Sciatic nerve (tissue), 2 donors: ENCODE measurements at places on chromosomes 3 and 15.
A peak's percentile ranks its signal among the peaks of the same experiment; 100 is the strongest.

GRCh38 chr3:127299276-127299675, 11.4 kb upstream of the PRR20G start:
- DNase-seq: no peak

DNA sequence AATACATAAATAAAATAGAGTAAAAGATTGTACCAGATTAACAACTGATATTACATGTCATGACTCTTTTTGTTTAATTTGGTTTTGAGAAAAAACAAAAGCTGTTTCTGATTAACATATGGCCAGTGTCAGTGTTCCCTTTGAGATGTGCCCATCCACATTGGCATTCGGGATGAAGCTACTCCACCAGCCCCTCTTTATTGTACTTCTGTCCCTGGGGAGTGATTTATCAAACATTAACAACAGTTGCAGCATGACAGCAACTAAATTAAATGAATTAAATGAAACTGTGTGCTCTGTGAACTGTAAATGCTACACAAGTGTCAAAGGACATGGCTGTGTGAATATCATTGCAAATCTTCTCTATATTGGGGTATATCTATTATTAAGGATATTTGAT, 25.9 kb upstream of the MTMR10 start:
- no peak for DNase-seq

DNA sequence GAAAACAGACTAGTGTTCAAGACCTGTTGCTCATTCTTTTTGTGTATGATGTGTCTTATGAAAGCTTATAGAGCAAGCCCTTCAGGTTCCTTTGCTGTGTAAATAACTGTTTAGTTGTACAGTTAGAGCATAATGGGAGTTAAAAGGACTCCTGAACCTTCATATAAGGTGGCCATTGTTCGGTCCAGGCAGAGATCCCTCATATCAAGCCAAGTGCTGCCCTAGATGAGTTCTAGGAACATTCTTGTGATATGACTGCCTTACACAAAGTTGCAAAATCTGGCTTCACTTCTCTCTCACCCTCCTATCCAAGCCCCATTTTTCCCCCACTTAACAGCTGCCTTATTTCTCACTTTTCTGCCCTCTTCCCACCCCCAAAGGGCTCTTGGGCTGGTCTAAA, 26.9 kb downstream of the GYG1 start:
- DNase-seq: no peak

DNA sequence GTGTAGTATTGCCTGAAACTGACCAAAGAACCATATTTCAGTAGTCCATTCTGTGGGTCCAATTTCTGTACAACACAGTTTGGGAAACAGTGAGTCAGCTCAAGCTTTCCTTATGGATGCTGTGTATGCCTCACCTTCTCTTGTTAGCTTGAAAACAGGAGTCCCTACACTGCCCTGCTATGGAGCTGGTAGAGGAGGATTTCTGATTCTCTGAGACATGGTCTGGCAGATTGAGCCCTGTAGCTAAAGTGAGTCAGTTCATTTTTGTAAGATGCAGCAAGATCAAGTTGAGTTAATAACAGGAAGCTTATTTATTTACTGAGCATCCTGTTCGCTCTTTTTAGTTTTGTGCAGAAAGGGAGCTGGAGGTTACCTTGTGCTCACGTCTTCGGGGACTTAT, 424.1 kb upstream of the RBMS3 start:
- DNase-seq: no peak

DNA sequence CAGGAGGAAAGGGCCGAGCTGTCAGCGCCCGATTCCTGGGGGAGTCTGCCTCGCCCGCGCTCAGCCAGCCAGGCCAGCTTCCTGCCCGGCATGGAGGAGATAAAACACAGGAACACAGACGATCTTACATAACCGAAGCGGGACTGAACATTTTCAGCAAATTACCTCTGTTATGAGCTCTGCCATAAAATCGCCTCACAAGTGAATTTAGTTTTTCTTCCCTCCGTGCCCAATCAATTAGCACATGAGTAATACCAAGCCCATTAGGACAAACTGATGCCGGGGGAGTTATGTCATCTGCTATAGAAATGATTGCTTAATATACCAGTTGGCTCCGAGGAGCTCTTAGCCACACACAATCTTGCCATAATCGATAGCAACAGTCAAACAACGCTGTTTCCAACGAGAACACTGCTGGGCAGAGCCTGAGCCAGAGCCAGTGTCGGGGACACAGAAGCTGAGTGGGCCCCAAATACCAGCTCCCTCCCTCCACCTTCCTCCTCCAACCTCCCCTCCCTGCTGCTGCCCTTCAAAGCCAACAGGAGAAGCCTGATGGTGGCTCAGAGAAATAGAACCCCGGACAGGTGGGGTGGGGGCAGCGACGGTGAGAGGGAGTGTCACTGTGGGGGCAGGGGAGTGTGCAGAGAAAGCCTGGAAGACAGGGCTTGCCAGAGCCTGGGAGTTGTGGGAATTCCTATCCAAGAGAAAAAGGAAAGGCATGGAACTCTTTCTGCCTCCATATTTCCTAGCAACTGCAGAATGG, 279.4 kb upstream of the TLE3 start:
- peak; percentile 69 for DNase-seq

DNA sequence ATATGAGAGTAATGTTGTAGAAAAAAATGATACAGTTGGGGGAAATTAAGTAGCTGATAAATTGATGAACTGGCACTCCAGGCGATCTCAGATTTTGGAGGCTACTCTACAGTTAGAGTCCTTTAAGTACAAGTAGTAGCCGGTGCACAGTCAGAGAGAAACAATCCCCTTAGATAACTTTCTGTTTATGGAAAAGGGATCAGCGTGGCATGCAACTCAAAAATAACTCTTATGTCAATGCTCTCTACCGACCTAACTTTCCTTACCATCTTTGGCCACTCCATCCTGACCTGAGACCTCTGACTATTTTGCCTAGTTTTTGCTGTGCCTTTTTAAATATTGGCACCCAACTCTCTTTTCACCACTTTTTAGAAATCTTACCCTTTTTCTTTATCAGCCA, 299.6 kb downstream of the UNC13C start:
- no peak for DNase-seq

- DNase-seq: no peak
These were observed 115.6 kb downstream of the CHDH start for GRCh38 chr3:53730576-53730975.

DNA sequence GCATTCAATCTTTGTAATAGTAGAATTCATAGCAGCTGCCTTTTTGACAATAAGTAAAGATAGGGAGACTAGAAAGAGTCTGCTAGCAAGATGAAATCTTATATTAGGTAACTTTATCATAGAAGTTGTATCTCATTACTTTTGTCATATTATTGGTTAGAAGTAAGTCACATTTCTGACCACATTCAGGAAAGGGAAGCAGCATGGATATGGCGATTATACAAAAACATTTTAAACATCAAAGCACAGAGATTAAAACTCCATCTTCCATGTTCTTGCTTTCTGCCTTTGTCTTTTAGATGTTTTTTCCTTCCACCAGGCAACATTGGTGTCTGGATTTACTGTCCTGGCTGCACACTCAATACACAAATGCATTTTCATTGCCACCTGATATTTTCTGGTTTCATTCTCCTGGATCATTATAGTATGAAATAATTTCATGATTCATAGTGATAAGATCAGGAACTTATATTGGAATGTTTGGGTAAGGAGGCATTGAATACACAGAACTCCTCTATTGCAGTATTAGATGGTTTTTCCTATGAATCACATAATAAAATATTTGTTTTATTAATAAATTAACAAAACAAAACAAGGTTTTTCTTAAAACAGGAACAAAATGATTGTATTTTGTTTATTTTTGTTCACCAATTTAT, 1460.3 kb upstream of the CADM2 start:
- no peak for DNase-seq

GRCh38 chr3:29949940-29950616, 656.3 kb upstream of the TGFBR2 start:
- no peak for DNase-seq

DNA sequence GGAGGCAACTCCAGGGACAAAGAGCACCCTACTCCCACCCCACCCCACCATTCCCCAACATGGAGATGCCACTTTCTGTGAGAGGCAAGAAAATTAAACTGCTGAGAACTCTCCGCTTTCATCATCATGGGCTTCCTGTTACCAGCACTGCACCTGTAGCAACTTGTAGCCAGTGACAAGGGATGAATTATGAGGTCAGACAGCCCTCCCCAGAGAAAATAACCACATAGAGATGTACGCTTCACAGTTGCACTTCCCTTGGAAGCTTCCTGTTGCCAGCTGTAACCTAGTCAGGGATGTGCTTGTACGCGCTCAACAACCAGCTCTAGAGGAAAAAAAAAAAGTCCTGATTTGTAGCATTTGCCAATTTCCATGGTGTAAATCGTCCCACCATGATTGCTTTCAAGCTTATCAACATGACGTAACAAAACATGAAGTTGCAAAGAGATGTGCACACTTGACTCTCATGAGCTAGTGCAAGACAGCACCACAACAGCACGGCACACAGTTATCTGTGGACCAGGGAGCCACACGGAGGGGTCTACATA, 145.4 kb downstream of the RAB11A start:
- no peak for DNase-seq

DNA sequence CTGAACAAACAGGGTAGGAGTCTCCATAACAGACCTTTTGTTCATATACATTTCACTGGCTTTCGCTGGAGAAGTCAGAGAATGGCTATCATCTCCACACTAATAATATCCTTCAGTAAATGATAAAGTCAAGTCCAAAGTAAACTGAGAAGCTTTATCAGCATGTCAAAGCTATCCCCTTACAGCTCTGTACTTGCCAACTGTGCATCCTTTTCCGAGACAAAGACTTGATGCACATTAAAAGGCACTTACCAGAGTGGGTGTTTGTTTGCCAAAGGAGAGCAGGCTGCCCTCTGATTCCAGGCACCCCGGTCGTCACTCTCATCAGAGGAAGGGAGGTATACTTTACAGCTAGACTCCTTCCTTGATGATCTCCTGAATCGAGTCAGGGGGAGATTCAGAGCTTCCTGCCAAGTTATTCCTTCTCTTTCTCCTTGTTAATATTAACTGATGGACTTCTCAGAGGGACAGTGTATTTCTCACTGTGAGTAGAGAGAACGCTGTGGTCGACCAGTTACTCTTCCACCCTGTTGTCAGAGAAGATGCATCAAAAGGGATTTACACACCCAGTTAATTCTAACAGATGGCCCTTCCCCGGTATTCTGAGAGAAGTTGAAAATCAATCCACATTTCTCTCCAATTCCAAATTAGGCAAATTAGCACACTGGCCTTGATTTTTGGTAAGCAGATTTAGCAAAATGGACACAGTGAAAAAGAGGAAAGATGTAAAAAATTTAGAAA, 504.7 kb upstream of the NR2F2 start:
- DNase-seq: no peak

- DNase-seq: no peak
These were observed 94.5 kb upstream of the EPHA6 start for GRCh38 chr3:96719921-96720320.

DNA sequence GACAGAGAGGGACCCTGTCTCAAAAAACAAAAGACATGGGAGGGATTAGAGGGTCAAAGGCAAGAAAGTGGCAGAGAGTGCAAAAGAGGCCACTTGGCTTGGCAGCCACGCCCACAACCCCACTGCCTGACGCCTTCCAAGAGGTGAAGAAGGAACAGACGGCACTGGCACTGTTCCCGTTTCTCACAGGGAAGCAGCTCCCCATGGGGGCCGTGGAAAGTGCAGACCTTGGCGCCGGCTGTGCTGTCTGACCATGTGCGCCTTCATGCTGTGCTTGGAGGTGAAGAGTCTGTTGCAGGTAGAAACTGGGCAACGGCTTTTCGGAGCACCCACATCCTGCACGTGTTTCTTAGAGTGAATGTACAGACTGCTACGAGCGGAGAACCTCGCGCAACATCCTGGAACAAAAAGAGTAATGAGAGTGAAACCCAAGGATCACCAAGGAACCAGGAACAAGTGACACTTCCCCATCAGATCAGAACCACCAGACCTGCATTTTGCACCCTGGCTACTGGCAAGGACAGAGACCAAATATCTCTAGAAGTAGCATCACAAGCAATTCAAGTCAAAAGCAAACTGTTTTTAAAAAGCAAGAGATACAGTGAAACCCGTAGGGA, 9.7 kb downstream of the ZXDC start:
- DNase-seq: peak; percentile 66

DNA sequence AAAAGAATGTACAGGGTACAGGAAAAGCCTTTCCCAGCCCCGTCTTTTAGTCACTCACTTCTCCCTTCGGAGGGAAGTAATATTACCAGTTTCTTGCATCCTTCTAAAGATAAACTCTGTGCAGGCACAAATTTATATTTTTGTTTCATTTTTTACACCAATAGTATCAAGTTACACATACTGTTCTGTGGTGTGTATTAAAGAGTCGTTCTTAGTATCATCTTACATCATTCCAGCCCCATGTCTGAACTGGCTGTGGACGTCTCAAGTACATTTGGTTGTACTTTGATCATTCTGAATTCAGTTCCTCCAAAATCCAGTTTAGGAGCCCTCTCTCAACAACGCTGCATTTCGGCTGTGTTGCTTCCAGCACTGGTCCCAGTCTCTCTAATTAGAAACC, 68.7 kb downstream of the LMLN start:
- no peak for DNase-seq

DNA sequence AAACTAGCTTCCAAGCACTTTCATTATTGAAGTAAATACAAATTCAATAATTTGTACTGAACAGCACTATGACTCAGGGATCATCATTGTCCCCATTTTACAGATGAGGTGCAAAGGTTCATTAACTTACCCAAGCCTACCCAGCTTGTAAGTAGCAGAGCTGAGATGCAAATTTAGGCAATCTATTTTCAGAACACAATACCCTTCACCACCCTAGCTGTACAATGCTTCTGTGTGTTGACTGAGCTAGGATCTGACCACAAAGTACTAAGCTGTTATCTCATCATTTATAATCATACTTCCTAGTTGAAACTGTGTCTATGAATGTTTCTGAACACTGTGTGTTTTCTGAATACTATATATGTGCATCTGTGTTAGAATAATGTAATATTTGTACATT, 3.2 kb upstream of the ILDR1 start:
- DNase-seq: no peak

GRCh38 chr3:105580296-105580965, 213.7 kb downstream of the ALCAM start:
- DNase-seq: no peak

DNA sequence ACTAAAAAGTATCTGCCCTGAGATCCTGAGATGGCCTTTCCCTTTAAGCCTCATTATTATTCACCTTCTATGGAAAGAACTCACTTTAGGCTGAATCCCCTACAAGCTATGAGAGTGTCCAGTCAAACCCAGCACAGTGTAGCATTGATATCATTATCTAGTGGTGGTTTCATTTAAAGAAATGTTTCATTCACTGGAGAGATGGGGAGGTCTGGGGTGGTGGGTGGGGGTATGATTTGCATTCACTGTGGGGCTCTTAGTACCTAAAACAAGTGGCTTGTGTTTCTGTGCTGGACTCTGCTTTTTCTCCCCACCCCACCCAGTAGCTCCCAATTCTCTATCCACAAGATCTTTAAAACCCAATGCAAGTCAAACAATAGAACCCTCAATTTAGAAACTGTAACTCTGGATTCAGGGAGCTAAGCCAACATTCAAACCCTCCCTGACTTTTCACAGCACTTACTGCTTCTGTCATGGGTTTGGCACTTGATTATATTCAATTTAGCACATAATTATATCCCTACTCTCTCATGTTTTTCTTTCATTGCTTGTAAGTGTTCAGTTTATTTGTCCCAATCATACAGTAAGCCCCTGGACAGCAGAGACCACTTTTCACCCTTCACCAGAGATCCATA, 310.5 kb upstream of the THBS1 start:
- no peak for DNase-seq

- DNase-seq: no peak
These were observed 100.0 kb upstream of the C3orf80 start for GRCh38 chr3:160125258-160125657.
